ENCODE measurements at places on chromosomes 7 and 10.
A peak's percentile ranks its signal among the peaks of the same experiment; 100 is the strongest.

DNA sequence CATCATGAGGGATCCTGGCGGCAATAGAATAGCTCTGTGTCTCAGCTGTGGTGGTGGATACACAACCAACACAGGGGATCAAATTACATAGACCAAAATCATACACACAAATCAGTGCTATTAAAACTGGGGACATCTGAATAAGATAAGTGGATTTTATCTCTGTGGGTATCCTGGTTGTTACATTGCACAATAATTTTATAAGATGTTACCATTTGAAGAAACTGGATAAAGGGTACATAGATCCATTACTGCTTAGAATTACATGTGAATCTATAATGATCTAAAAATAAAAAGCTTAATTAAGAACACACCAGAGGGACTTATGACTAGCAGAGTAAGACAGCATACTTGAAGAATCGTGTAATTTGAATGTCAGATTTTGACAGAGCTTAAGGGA lies 8.2 kb upstream of the FAM3C start:
- DNase-seq: no peak

DNA sequence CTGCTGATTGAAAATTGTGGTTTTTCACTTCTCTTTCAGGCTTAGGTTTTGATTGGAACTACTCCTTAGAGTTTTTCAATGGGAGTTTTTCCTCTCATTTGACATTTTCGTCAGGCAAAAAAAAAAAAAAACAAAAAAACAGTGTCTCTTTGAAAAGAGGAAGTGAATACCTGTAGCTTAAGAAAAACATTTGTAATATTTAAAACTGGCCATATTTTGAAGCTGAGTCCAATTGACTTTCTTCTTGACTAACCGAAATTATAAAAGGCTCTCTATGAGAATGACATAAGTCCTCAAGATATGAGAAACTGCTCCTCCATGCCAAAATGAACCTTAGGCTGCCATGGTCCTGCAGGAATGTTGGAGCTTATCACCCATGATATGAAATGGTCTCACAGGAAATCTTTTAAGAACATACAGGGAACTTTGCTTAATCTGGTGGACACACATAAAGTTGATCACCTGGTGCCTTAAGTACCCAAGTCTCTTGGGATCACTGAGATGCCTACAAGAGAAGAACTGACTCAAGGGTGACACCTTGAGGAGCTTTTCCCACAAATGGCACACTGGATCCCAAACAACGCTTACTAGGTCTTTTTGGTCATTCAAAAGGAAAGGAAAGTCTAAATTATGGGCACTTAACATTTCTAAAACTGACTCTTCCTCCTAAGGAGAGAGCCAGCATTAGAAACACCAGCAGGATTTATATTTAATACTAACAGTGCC lies 263.4 kb downstream of the CDC14C start:
- no peak for DNase-seq

DNA sequence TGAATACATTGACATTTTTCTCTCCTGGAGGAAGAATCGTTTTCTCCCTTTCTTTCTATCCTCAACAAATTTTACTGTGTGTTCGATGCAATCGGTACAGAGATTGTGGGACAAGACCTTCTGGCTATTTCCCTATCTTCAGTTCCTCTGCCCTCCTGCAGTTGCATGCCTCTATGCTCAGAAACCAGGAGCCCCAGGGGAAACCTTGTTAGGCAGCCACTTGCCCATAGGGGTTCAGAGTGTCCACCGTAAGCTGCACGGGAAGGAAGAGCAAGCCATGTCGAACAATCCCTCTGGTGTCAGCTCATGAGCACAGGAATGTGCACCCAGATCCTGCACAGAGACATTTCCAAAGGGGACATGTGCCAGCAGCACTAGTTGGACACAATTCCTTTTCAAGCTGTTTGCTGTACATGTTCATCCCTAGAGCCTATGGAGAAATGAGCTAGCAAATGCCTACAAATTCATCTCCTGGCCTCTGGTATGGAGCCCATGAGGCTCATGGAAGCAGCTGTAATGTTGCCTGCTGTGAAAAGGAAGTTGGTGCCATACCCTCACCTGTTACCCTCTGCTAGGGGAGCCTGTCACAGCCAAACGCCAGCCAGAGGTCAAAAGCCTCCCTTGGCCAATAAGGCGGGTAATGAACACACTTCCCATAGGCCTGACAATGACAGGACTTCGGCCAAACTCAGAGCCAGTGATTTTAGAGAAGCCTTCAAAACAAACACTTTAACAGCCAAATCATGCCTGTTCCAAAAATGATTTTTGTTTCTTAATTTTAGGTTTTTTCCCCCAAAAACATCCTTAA lies 35.9 kb upstream of the ASAH2 start:
- no peak for DNase-seq

GRCh38 chr7:82122275-82122674 lies 321.3 kb downstream of the CACNA2D1 start:
- no peak for DNase-seq

DNA sequence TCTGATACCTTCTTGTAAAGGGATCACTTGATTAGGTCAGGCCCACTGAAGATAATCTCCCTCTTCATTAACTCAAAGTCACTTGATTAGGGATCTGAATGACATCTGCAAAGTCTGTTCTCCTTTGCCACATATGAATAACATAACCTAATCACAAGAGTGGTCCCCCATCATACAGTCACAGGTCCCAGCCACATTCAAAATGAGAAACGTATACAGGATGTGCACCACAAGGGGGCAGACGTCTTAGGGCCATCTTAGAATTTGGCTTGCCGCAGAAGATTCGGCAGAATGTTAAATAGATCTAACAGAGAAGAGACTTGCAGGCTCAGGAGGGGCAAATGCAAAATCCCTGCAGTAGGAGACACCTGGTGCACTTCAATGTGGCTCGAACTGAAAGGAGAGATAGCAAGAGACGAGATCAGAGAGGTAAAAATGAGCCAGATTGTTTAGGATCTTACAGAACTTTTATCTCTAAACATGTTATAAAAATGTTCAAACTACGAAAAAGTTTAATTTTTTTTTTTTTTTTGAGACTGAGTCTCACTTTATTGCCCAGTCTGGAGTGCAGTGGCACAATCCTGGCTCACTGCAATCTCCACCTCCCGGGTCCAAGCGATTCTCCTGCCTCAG lies 10.4 kb upstream of the SMC3 start:
- DNase-seq: peak; percentile 35

DNA sequence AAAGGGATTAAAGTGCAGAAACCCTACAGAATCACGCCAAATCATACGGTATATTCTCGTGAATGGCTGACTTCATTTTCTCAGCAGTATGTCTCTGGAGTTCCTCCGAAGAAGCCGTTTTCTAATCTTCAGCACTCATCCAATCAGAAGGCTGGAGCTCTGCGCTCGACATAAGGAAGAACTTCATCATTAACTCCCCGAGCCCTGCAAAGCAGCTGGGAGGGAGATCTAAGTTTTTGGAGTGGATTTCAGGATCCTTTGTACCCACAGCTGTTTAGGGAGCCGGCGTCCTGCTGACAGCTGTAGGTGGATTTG lies 40.7 kb upstream of the SDK1 start:
- no peak for DNase-seq

GRCh38 chr7:158315326-158315725 lies 272.3 kb downstream of the PTPRN2 start:
- no peak for DNase-seq

GRCh38 chr10:95516774-95517373 lies 44.3 kb downstream of the SORBS1 start:
- no peak for DNase-seq

- no peak for DNase-seq
Measured at GRCh38 chr7:94738071-94738470, 82.1 kb upstream of the SGCE start.

DNA sequence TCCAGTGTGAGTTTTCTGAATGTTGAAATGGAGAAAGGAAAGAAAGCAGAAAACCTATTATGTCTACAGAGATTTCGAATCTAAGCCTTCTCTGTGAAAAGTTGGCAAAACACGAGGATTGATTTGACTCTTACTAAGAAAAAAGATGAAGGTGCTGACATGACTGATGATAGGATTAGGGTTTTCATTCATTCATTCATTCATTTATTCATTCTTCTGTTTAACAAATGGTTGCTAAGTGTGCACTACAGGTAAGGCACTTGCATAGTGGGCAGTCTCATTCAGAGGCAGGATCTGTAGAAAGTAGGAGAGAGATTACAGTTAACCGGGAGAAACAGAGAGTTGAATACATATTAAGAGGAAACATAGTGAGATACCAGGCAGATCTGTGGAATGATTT lies 137.1 kb downstream of the ZNF365 start:
- no peak for DNase-seq

DNA sequence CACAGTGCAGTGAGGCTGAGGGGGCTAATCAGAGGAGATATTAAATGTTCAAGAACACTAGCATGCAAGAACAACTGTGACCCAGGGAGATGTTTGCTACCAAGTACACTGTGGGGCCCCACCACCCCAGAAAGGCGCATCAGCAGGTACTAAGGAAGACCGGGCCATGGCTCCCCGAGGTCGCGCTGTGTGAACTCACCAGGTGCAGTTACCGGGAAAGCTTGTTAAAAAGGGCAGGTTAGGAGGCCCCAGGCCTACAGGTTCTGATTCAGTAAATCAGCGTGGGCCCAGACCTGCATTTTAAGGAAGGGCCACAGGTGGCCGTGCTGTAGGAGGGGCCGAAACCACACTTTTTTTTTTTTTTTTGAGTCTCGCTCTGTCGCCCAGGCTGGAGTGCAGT lies 54.6 kb downstream of the TMEM209 start:
- no peak for DNase-seq

GRCh38 chr7:140903741-140904480 lies 20.8 kb downstream of the BRAF start:
- no peak for DNase-seq

GRCh38 chr7:39417642-39418041 lies 148.6 kb upstream of the YAE1 start:
- no peak for DNase-seq

DNA sequence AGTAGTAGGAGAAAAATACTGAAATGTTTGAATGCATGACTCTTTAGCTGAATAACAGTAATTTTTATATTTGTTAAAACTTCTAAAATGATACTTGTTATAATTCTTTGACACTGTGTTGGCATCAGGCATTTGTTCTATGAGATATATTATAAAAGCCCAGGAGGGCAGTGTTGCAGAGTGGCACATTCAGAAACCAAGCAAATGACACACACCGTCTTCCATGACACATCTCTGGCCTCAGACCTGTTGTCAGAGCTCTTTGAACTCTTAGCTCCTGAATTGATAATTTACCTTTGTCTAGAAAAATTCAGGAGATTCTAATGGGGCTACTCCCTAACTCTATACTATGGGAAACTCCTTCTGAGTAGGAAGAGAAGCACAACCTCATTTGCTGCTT lies 62.4 kb upstream of the MDFIC start:
- DNase-seq: no peak

DNA sequence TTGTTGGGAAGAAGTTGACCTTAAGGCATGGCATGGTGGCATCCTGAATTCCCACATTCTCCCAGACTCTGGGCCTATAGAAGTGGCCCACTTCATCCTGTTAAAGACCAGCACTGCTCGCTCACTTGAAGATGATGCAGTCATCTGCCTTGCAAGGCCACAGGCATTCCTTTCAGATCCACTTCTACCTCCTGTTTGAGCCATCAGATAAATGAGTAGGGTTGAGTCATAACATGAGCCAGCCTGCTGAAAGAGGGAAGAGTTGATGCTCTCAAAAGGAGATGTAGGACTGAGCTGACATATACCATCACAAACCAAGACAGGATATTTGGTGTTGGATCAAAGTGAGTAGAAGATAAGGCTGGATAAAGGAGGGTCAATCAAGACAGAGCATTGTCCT lies 1.5 kb upstream of the EBLN1 start:
- DNase-seq: no peak

GRCh38 chr7:156607332-156608172 lies 33.0 kb upstream of the RNF32 start:
- DNase-seq: no peak

GRCh38 chr7:568031-568951 lies 48.6 kb upstream of the PDGFA start:
- no peak for DNase-seq

DNA sequence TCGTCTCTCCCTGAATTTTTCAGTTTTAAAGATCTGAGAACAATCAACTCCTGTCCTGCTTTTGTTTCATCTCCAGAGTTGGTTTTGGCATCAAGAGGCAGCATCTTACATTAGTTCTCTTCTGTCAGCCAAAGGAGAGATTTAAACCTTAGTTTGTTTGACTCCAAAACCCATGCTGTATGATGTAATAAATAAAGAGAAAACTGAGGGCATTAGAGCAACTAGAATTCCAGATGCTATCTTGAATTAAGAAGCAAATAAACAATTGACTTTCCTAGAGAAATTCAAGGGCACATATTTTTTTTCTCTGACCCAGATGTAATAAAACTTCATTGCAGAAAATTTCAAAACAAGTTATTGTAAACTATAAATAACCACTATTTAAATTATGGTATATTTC lies 54.4 kb downstream of the INHBA start:
- DNase-seq: no peak

DNA sequence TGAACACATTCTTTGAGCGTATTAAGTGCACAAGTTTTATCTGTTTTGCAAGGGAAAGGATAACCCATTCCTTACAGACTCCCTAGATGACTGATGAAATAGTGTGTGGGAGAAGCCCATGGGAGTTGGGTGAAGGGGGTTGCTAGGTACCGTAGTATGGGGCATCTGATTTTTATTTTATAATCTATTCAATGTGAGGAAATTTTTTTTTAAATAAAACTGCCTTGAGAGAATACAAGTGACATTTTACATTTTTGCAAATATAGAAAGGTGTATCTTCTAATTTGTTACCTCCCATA lies 1.4 kb downstream of the BTAF1 start:
- DNase-seq: no peak

DNA sequence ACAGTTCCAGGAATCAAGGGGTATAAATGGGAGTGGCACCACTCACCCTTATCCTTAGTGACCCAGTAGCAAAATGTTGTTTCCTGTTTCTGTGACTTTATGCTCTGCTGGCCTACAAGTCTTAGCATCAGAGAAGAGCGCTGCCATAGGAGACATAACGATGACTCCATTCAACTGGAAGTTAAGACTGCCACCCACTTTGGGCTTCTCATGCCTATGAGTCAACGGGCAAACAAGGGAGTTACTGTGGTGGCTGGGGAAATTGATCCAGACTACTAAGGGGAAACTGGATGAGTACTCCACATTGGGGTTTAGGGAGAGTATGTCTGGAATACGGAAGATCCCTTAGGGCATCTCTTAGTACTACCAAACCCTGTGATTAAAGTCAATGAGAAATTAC lies 40.6 kb upstream of the PIK3CG start:
- DNase-seq: no peak

GRCh38 chr10:76037531-76038155 lies 606.2 kb downstream of the LRMDA start:
- DNase-seq: no peak

GRCh38 chr10:119896937-119897770 lies 4.6 kb downstream of the SEC23IP start:
- no peak for DNase-seq

DNA sequence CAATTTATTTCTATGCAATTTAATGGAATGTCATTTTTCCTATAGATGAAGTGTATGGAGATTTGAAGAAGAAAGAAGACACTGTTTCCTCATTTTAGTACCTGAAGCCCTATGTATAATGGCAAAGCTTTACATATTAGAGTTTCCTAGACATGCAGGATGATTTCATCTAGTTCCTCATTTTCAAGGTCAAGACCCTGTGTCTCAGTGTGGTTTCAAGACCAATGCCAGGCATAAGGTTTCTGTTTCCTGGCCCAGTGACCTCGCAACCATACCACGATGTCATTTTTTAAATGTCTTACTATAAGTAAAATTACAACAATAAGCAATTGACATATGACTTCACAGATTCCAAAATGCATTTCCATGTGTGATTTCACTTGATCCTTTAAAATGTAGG lies 336.5 kb upstream of the PRKCQ start:
- no peak for DNase-seq
